ENCODE measurements at places on chromosomes 3 and 15. TPM values are rescaled to one million over a fixed set of nuclear protein-coding genes. Genes with fewer than 3 reads are reported as not detected.

SPINK8 gene
- total RNA-seq = not detected

C2CD4B gene
- 0.37 TPM for total RNA-seq

PP2D1 gene
- total RNA-seq = not detected

VPS8 gene
- 8.5 TPM for total RNA-seq

CDC25A gene
- 8.9 TPM for total RNA-seq

PRTG gene
- 8.9 TPM for total RNA-seq

ECE2 gene
- total RNA-seq = not detected

NPAP1 gene
- not detected for total RNA-seq

SLC12A1 gene
- total RNA-seq = not detected

CADPS gene
- not detected for total RNA-seq

IGF2BP2 gene
- 14.4 TPM for total RNA-seq

PLA1A gene
- 0.25 TPM for total RNA-seq

SNRK gene
- 4.1 TPM for total RNA-seq

EPHA3 gene
- total RNA-seq = not detected

TGM5 gene
- total RNA-seq = not detected

DPH3 gene
- 21.2 TPM for total RNA-seq

PYGO1 gene
- total RNA-seq = 7.2 TPM

NOX5 gene
- 0.24 TPM for total RNA-seq

PPM1M gene
- total RNA-seq = 5.0 TPM

Measured in A549 treated with AZD2906 at 1 μM for 4 hours (cell line).